Activated CD8-positive, alpha-beta memory T cell treated with anti-CD3 and anti-CD28 coated beads, Interleukin-2, amount 10 ng/mL, durations not matched to agents 7 days and 5 days (primary cell): ENCODE measurements at places on chromosomes 2 and 18.

DNA sequence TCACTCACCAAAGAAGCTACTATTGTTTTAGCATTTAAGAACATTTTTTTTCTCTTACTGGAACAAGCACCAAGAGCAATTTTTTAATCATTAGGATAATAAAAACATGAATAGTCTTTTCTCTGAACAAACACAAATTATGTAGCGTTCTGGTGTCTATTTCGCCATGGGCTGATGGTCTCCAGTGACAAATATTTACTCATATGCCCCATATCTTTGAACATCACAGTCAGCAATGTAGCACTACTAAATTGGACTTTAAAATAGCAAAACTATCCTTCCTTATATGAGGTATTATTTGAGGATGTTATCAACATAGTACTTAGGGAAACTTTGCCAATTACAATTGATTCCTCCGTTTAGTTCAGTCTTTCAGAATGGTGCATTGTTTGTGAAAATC lies 1326.0 kb upstream of the ZEB2 start:
- DNase-seq: no peak

DNA sequence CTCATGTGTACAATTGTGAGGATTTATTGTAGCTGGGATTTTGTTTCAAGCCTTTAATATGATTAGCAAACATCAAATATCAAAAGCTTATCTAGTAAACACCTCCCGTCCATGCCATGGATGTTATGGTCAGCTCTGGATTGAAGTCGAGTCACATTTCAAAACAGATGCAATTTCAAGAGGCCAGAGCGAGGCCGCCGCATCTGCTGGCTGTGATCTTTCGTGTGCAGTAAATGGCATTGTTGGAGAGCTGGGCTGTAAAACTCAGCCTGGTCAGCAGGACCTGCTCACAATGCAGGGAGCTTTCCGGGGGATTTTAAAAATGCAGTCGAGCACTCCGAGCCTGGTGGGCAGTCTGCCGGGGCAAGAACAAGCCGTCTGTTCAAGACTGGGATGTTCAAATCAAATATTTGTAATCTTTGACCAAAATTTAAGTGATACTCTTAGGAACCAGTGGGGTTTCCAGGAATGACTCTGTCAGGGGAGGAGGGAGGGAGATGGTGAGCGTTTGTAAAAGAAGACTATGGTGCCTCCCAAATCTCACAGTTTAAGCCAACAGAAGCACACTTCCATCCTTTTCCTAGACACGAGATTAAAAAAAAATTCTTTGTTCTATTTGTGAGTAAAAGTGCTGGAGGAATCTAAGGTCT lies 97.6 kb downstream of the MYCN start:
- no peak for DNase-seq

- peak; percentile 34 for DNase-seq
Observed at GRCh38 chr2:129771418-129772189, 207.9 kb upstream of the RAB6C start.

DNA sequence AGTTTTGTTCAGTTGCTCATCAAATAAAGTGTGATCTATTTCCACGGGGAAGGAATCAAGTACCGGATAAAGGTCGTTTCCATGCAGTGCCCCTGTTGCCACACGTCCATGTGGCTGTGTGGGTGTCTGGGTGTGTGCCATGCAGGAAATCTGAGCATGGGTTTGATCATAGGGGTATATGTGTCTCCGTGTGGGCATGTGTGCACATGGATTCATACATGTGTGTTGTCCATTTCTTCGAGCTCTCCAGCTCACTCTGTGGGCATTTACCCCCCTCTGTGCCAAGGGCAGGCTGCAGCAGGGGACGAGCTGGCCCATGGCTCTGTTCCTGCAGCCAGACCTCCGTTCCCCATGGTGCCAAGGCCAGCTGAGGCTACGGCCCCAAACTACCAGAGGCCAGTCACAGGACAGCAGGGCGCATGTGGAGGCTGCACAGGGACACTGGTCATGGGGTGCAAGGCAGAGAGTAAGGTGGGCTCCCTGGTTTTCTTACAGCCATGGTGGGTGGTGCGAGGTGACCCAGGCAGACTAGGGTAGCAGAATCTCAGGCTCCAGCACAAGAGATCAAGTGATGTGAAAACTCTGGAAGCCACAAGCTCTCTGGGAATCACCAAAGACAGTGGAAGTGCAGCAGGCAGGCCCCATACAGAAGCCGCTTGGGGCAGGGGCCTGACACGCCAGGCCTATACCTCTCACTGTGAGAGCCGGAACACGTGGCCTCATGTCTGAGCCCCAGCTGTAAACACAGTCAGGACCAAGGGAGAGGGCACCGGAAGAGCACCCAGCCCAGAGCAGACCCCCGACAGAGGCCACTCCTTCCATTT lies 66.4 kb upstream of the RAB6C start:
- peak; percentile 25 for DNase-seq

- no peak for DNase-seq
Observed at GRCh38 chr18:79410731-79411613, 15.2 kb downstream of the NFATC1 start.

GRCh38 chr18:37720663-37721062 lies 155.1 kb upstream of the CELF4 start:
- DNase-seq: no peak

- DNase-seq: no peak
Observed at GRCh38 chr2:50491541-50492476, 540.1 kb downstream of the NRXN1 start.

GRCh38 chr2:78532762-78533379 lies 492.6 kb upstream of the REG3G start:
- no peak for DNase-seq

DNA sequence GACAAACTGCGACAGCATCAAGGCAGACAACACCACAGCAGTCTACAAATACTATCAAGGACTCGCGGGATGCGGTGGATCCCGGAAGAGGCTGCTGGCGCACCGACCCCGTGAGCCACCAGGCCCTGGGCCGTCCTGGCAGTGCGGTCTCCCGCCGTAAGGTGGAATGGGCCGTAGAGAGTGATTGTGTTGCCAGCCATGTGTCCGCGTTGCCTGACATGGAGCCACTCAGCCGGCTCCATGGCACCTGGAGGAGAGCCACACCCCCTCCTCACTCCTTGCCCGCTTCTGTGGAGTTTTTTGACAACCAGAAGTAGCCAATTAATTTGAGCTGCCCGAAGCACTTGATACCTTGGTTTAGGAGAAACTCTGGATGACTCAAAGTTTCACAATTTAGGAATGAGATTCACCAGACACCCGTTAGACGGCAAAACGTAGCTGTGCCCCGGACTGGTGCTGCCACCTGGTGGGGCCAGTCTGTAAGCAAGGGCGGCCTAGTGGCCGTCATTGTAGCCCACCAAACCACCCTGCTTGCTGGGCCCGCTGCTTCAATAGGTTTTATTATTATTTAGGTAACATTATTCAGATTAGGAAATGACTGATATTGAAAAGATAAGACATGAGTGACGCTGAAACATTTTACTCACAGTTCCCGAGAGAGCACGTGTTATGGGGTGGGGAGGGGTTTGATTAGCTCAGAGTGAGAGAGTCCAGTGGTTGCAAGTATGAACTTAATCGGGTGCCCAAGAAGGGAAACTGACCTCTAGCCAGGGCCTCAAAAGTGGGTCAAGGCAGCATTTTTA lies 10.2 kb upstream of the IMP4 start:
- peak; percentile 81 for DNase-seq

GRCh38 chr2:172962824-172963223 lies 112.8 kb upstream of the MAP3K20 start:
- DNase-seq: no peak

DNA sequence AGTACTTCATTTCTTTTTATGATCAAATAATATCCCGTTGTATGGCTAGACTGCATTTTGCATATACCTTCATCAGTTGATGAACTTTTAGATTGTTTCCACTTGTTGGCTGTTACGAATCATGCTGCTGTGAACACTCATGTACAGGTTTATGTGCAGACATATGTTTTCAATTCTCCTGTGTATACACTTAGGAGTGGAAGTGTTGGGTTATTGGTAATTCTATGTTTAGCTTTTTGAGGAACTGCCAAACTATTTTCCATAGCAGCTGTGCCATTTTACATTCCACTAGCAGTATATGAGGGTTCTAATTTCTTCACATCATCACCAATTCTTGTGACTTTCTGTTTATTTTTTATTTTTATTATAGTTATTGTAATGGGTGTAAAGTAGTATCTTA lies 32.1 kb upstream of the LCLAT1 start:
- DNase-seq: no peak

DNA sequence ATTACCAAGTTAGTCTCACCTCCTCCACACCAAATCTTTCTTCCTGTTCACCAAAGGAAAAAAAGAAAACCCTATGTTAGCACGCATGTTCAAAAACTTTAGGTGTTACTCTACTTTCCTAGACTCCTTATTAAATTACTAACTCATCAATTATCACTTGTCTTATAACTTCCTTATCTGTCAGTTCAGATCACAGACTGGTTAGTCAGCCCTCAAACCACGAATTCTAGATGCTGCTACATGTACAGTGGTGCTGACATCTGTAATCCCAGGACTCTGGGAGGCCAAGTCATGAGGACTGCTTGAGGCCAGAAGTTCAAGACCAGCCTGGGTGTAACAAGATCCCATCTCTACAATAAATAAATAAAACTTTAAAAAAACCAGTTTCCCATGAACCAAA lies 3.5 kb downstream of the YWHAQ start:
- no peak for DNase-seq

GRCh38 chr2:162103443-162104009 lies 29.5 kb upstream of the DPP4 start:
- DNase-seq: no peak

DNA sequence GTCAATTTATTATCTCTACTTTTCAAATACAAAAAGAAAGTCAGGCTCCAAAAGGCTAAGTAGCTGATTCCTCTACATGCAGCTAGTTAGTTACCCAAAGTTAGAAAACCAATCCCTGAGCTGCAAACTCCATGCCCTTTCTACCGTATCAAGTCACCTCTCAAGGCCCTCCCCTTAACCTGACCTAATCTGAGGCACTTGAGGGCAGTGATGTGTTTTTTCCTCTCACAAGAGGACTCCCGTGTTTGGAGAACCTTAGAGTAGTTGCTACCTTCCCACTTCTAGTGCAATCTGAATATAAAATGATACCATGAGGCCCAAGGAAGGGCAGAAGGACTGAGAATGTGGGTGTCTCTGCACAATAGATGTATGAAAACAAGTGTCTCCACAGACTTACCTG lies 907.9 kb upstream of the CELF4 start:
- DNase-seq: no peak

GRCh38 chr18:13243363-13243762 lies 24.8 kb downstream of the LDLRAD4 start:
- DNase-seq: no peak

DNA sequence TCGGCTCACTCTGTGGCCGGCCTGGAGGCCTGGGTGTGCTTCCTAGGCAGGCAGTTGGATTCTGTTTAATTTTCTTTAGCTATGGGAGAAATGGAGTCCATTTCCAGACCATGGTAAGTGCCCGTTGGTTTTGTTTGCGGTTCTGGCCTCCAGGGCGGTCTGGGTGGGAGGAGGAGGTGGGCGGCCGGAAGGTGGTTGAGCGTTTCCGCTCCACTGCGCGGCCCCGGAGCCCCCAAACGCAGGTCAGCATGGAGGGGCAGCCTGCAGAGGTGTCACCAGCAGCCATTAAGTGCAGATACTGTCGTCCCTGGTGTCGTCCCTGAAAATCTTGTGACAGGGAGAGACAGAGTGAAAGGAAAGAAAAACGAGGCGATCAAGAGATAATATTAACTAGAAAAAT lies 303.9 kb downstream of the GBX2 start:
- no peak for DNase-seq

DNA sequence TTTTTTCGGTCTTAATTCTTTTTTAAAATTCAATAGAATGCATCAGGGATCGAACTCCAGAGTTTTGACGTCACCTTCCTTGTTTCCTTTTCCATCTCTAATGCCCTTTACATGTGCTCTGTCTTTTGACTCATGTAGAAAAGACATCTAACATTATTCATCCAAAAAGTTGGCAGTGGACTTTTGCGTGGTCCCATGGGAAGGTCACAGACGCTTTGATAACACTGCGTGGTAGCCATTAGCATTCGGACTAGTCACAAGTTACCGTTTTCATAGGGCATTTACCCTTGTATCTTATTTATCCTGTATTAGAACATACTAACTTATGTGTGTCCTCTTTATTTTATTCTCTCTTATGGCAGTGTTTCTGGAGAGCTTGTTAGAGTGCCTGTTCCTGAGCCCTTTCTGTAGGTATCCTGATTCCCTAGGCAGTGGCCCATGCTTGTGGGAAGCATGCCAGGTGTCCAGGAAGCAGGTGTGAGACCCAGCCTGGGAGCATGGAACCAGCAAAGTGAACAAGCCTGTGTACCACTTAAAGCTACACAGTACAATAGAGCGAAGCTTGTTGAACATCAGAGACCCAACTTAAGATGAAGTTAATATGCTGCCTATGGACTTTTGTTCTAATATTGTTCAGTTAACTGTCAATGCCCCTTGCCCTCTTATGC lies 73.6 kb upstream of the RBM44 start:
- DNase-seq: no peak

DNA sequence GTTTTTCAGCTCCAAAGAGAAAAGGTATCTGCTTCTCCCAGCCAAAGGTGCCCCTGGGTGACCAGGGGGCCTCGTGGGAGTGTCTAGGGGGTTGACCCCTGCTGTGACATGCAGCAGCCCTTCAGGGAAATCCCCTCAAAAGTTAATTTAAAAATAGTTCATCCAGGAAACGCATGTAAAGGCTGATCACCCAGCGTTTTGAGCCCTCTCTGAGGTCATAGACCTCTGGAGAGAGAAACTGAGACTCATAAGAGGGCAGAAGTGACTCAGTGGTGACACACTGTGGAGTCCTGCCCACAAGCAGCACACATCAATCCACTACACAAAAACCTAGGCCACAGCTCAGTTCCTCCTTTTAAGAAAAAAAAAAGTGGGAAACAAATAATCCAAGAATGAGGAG lies 11.9 kb downstream of the GAL3ST2 start:
- DNase-seq: peak; percentile 64

DNA sequence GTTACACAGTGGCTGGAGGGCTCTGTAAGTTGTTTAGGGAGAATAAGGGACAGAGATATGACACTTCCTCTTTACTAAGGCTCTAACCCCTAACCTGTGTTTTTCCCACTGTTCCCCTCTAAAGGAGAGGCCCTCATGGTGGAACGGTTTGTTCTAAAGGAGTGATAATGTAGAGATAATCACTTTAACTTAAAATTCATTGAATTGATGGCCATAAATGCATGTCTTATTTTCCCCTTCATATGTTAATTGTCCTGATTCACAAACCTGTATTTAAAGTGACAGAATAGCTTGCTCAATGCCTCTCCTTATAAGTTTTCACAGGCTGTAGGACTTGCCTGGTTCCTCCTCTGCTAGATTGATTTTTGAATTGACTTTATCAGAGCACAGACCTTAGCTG lies at the start of gene SERPINB12:
Gene SERPINB12, plus strand, starts transcription at position 301 of the 400 bp plus-strand sequence. CDS start 13,791 bp downstream, outside the sequence.
- DNase-seq: no peak

GRCh38 chr2:234368861-234369261 lies 128.0 kb downstream of the ARL4C start:
- DNase-seq: peak; percentile 77

GRCh38 chr2:233867993-233868532 lies at the start of gene MSL3B:
Gene MSL3B, minus strand, starts transcription at chr2:233868386.
- peak; percentile 60 for DNase-seq
